ENCODE measurements at places on chromosomes 16 and 17. TPM values are rescaled to one million over a fixed set of nuclear protein-coding genes. Genes with fewer than 3 reads are reported as not detected.

Gene ANKRD40CL
- not detected for total RNA-seq

Gene ACSM5
- not detected for total RNA-seq

Gene NUP93
- total RNA-seq: 62.8 TPM

Gene DOC2B
- not detected for total RNA-seq

Gene ACSM2A
- total RNA-seq: not detected

Gene FOXN1
- total RNA-seq: not detected

Gene PRR11
- 62.5 TPM for total RNA-seq

Gene ACAP1
- total RNA-seq: 785 TPM

Gene HS3ST2
- not detected for total RNA-seq

Gene KCNH6
- total RNA-seq: not detected

Gene MMP15
- total RNA-seq: 0.63 TPM

Gene KATNB1
- total RNA-seq: 28.2 TPM

Gene SLFN14
- total RNA-seq: not detected

Gene ENPP7
- not detected for total RNA-seq

Data from activated naive CD4-positive, alpha-beta T cell treated with anti-CD3 and anti-CD28 coated beads, Interleukin-2, amount 10 ng/mL, durations not matched to agents 5 hours and 36 hours (primary cell).